ENCODE measurements at places on chromosomes 3 and 15.
A peak's percentile ranks its signal among the peaks of the same experiment; 100 is the strongest.

DNA sequence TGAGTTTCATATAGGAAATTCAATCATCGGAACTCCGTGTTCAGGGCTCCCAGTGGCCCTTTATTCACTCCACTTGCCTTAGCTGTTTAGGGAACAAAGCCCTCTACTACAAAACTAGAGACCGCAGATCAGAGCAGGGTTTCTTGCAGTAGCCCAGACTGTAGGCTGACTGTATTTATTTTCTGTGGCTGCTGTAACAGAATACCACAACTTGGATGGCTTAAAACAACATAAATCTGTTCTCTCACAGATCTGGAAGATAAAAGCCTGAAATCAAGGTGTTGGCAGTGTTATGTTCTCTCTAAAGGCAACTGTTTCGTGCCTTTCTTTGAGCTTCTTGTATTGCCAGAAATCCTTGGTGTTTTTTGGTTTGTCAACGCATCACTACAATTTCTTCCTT lies 479.0 kb downstream of the AGBL1 start:
- no peaks in the 10 kb centered on the region for H3K4me1 ChIP-seq
- peaks cover 9% of the 10 kb centered on the region for H3K36me3 ChIP-seq
- H3K27me3 ChIP-seq = no peaks in the 10 kb centered on the region
- no peak overlapping the region for H3K4me3 ChIP-seq
- no peak overlapping the region for H3K27ac ChIP-seq

- no peak for DNase-seq
- no peak overlapping the region for H3K4me3 ChIP-seq
- no peak overlapping the region for H3K27ac ChIP-seq
- no peaks in the 10 kb centered on the region for H3K36me3 ChIP-seq
These were observed 143.1 kb upstream of the CHRNA7 start for GRCh38 chr15:31887246-31887645.

DNA sequence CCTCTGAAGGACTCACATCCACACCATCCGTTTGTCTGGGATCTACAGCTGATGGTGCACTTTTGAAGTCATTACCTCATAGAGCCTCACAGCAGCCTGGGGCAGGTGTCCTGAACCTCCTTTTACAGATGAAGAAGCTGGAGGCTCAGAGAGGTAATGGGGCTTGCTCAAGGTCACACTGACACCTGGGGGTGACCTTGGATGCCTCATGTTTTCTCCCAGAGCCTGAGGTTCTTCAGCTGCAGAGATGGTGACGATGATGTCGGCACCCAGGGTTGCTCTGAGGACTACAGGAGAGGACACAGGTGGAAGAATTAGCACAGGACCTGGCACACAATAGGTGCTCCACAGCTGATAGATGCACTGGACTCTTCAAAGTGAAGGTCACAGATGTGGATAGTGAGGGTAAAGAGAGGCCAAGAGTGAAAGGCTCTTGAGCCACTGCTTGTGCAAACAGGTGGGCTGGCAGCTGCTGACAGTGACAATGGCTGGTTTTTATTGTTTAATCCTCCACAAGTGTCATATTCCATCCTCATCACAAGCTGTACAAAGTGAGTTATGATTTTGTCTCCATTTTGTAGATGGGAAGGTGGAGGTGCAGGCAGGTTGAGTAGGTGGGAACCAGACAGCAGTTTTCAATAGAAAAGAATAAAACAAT lies 17.4 kb upstream of the ATP2B2 start:
- H3K27ac ChIP-seq = no peak overlapping the region
- peak; percentile 10 for DNase-seq
- peaks cover under 1% of the 10 kb centered on the region for H3K4me1 ChIP-seq
- H3K36me3 ChIP-seq = no peaks in the 10 kb centered on the region
- no peak overlapping the region for H3K4me3 ChIP-seq
- peaks cover 73% of the 10 kb centered on the region for H3K27me3 ChIP-seq

- H3K4me3 ChIP-seq = no peak overlapping the region
- DNase-seq = no peak
- no peaks in the 10 kb centered on the region for H3K4me1 ChIP-seq
These were observed 168.1 kb downstream of the VPS13C start for GRCh38 chr15:61892140-61892539.

GRCh38 chr15:56866803-56867202 lies 51.6 kb upstream of the TCF12 start:
- no peak overlapping the region for H3K4me3 ChIP-seq
- H3K27me3 ChIP-seq = no peaks in the 10 kb centered on the region
- no peaks in the 10 kb centered on the region for H3K36me3 ChIP-seq
- H3K4me1 ChIP-seq = no peaks in the 10 kb centered on the region
- DNase-seq = no peak

GRCh38 chr15:53208751-53209150 lies 418.6 kb upstream of the ONECUT1 start:
- no peak overlapping the region for H3K27ac ChIP-seq
- H3K4me1 ChIP-seq = no peaks in the 10 kb centered on the region
- no peaks in the 10 kb centered on the region for H3K27me3 ChIP-seq
- no peak overlapping the region for H3K4me3 ChIP-seq

DNA sequence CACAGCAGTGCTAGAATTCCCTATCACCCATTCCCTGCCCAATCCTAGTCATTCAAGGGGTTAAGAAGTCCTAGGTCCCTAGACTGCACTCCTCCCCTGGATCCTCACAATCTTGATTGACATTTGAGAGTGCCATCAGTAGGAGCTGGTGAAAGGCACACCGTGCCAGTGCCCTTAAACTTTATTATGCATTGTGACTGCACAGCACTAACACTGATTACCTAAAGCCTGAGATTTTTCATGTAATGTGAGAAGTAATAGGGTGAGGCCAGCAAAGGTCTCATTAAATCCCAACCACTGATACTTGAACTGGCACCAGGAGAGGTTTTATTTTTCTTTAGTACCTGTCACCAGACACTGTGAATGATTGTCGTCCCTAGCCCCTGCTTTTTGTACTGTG lies 16.3 kb downstream of the GXYLT2 start:
- no peak overlapping the region for H3K27ac ChIP-seq
- no peaks in the 10 kb centered on the region for H3K4me1 ChIP-seq
- H3K4me3 ChIP-seq = no peak overlapping the region

GRCh38 chr3:101292027-101292426 lies 28.3 kb downstream of the IMPG2 start:
- no peaks in the 10 kb centered on the region for H3K4me1 ChIP-seq
- DNase-seq = no peak
- no peak overlapping the region for H3K27ac ChIP-seq

- peaks cover 26% of the 10 kb centered on the region for H3K4me1 ChIP-seq
- peak within 1 kb of the TSS; percentile 24 for H3K27ac ChIP-seq
- H3K27me3 ChIP-seq = no peaks in the 10 kb centered on the region
- peak within 1 kb of the TSS; percentile 91 for H3K4me3 ChIP-seq
- peaks cover 17% of the 10 kb centered on the region for H3K36me3 ChIP-seq
- peak; percentile 84 for DNase-seq
These were observed at the start of gene MTFMT for GRCh38 chr15:65028921-65029735. TSS of gene MTFMT (minus strand) at chr15:65029639. CDS start at chr15:65029613, 26 bp downstream.

- no peaks in the 10 kb centered on the region for H3K4me1 ChIP-seq
- peaks cover 47% of the 10 kb centered on the region for H3K27me3 ChIP-seq
- H3K27ac ChIP-seq = no peak overlapping the region
These were observed 412 bp upstream of the CTXN2 start for GRCh38 chr15:48190932-48191573.

- H3K4me3 ChIP-seq = peak overlapping the region; percentile 68
- no peak for DNase-seq
- H3K27me3 ChIP-seq = no peaks in the 10 kb centered on the region
These were observed 16.4 kb upstream of the FURIN start for GRCh38 chr15:90851940-90852339.

DNA sequence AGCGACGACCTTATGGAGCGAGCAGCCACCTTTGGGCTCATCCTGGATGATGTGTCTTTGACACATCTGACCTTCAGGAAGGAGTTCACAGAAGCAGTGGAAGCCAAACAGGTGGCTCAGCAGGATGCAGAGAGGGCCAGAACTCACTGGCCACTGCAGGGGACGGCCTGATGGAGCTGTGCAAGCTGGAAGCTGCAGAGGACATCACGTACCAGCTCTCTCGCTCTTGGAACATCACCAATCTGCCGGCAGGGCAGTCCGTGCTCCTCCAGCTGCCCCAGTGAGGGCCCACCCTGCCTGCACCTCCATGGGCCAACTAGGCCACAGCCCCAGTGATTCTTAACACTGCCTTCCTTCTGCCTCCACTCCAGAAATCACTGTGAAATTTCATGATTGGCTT lies 10.4 kb downstream of the NR1I2 start:
- DNase-seq = no peak
- H3K27me3 ChIP-seq = peaks cover 13% of the 10 kb centered on the region

DNA sequence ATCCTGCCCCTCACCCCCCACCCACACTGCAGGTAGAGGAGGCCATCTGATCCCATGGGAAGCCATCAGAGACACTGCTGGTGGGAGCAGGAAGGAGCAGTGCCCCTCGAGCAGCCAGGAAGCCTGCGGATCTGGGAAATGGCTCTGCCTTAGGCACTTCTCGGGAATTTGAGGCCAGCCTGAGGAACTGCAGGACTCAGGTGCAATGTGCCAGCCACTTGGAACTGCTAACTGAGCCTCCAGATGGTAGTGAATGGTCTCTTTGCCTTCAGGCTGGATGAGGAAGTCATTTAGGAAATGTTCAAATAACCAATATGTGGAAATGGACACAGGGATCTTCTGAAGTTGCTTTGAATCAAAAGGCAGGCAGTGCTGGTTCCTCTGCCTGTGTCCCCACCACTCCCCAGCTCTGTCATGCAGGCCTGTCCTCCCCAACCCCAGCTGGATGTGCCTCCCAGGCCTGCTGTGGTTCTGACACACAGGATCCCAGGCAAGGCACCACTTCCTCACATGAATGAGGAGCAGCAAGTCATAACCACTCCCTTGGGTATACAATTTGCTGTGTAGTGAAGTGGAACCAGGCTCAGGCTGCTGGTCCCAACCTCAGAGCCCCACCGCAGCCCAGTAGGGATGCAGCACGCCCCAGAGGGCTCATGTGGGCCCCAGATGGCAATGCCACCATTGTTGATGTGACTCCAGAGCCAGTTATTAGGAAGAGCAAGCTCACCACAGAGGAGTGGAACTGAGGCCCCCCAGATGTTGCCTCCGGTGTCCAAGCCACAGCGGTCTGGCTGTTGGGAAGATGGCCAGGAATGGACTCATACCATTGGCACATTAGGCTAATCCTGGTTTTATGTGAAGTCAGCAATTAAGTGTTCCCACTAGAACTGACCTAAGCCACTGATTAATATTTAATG lies 46.5 kb upstream of the LIMD1 start:
- no peaks in the 10 kb centered on the region for H3K27me3 ChIP-seq
- no peak overlapping the region for H3K4me3 ChIP-seq
- H3K27ac ChIP-seq = no peak overlapping the region
- no peak for DNase-seq
- H3K36me3 ChIP-seq = no peaks in the 10 kb centered on the region

- no peaks in the 10 kb centered on the region for H3K4me1 ChIP-seq
- H3K4me3 ChIP-seq = no peak overlapping the region
- H3K27ac ChIP-seq = no peak overlapping the region
- DNase-seq = no peak
- H3K27me3 ChIP-seq = no peaks in the 10 kb centered on the region
- no peaks in the 10 kb centered on the region for H3K36me3 ChIP-seq
These were observed 12.5 kb downstream of the LSAMP start for GRCh38 chr3:116432795-116433194.

- no peaks in the 10 kb centered on the region for H3K27me3 ChIP-seq
- DNase-seq = no peak
- no peaks in the 10 kb centered on the region for H3K36me3 ChIP-seq
- no peaks in the 10 kb centered on the region for H3K4me1 ChIP-seq
These were observed 285.6 kb upstream of the COL8A1 start for GRCh38 chr3:99352811-99353210.

- H3K36me3 ChIP-seq = no peaks in the 10 kb centered on the region
- no peak for DNase-seq
- H3K4me1 ChIP-seq = peaks cover 4% of the 10 kb centered on the region
- H3K27ac ChIP-seq = no peak overlapping the region
These were observed 775 bp downstream of the ARNT2 start for GRCh38 chr15:80404761-80405553.

DNA sequence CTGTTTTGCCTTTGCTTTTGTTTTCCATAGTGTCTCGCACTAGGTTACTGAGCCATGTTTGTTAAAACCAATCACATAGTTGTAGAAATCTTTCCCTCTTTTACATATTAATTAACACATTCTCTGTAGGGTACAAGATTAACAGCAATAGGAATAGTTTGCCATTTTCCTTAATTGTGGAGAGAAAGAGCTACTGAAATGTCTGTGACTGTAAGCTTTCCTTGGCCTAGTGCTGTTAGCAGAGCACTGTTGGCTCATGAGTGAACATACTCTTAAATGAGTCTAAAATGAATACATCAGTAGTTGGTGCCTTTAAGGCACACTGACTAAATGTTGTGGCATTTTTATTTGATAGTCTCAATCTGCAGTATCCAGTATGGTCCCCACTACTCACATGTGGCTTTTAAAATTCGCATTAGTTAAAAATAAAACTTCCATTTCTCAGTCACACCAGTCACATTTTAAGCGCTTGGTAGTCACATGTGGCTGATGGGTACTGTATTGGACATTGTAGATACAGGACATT lies 28.2 kb downstream of the CHD2 start:
- H3K4me3 ChIP-seq = no peak overlapping the region
- no peak for DNase-seq
- H3K27me3 ChIP-seq = no peaks in the 10 kb centered on the region
- H3K4me1 ChIP-seq = peaks cover 28% of the 10 kb centered on the region
- peaks cover 44% of the 10 kb centered on the region for H3K36me3 ChIP-seq

DNA sequence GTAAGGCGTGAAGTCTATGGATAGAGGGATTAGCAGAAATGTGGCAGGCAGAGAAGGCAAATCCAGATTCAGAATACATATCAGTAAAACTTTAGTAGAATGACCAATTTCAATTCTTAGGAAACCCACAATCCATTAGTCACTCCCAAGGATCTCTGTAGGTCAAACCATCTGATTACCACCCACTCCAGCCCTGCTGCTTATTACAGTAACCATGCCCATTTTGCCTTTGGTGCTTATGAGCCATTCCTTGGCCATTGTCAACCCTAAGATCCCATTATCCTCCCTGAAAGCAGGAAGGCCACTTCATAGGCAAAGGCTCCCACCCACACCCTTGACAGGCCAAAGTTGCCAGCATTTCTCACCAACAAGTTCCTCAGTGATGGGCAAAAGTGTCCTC lies 5.1 kb upstream of the KLHL40 start:
- H3K27me3 ChIP-seq = peaks cover 49% of the 10 kb centered on the region
- no peaks in the 10 kb centered on the region for H3K4me1 ChIP-seq
- no peak overlapping the region for H3K27ac ChIP-seq

- H3K4me1 ChIP-seq = peaks cover 43% of the 10 kb centered on the region
- H3K36me3 ChIP-seq = no peaks in the 10 kb centered on the region
- no peaks in the 10 kb centered on the region for H3K27me3 ChIP-seq
- DNase-seq = no peak
- H3K4me3 ChIP-seq = peak overlapping the region; percentile 93
These were observed 901 bp upstream of the CLN6 start for GRCh38 chr15:68230157-68231100.

GRCh38 chr3:122875547-122876127 lies 80.8 kb downstream of the SLC49A4 start:
- no peak for DNase-seq
- peaks cover 8% of the 10 kb centered on the region for H3K4me1 ChIP-seq
- no peak overlapping the region for H3K4me3 ChIP-seq
- peaks cover 17% of the 10 kb centered on the region for H3K36me3 ChIP-seq

- H3K4me3 ChIP-seq = no peak overlapping the region
- H3K27ac ChIP-seq = no peak overlapping the region
- no peaks in the 10 kb centered on the region for H3K36me3 ChIP-seq
These were observed 257.2 kb upstream of the SOX2 start for GRCh38 chr3:181454451-181455027.
